ENCODE measurements at places on chromosomes 4 and X. TPM values are rescaled to one million over a fixed set of nuclear protein-coding genes. Genes with fewer than 3 reads are reported as not detected.

Gene GRIA3
- total RNA-seq = not detected

Gene LIMCH1
- total RNA-seq = 25.4 TPM

Gene ARHGAP6
- total RNA-seq = 0.39 TPM

Gene SSX4B
- total RNA-seq = not detected

Gene GNRHR
- not detected for total RNA-seq

Gene GLRA2
- total RNA-seq = not detected

Gene COL4A6
- 2.2 TPM for total RNA-seq

Gene QDPR
- total RNA-seq = 17.7 TPM

Gene CFAP47
- total RNA-seq = not detected

Gene SCD5
- total RNA-seq = 23.6 TPM

DNA sequence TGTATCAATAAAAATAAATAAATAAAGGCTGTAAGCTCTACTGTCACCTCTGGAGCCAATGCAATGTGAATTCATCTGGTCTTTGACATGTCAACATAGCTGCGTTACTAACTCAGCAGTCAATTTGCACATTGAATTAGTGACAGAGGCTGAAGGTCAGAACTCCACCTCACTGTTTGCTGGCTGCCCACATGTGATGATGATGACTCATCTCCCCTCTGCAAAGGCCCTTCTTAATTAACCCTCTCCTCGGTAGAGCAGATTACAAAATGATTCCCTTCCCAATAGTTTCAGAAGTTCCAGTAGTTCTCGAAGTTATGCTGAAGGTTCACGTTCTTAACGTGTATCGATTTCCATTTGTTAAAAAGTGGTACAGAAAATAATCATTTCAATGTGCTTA, 1626.0 kb upstream of the TENM3 start:
- no peak for DNase-seq

DNA sequence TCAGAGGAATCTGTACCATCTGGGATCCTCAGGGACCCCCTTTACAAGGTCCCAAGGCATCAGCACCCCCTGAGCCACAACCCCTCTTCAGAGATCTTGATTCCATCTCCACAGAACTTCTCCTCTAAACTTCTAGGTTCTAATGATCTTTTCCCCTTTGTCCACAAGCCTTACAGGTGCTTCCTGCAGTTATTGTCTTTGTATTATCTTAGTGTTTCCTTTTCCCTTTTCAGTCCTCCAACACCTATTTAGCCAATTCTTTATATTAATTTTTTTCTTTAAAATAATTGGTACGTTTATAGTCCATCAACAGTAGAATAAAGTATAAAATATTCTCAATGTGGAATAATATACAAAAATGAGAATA, 35.2 kb upstream of the FAM241A start:
- DNase-seq = no peak

- DNase-seq = no peak
Observed at GRCh38 chrX:72130762-72131250, 909 bp downstream of the RTL5 start.

- no peak for DNase-seq
Observed at GRCh38 chr4:40800064-40800463, 50.3 kb downstream of the NSUN7 start.

DNA sequence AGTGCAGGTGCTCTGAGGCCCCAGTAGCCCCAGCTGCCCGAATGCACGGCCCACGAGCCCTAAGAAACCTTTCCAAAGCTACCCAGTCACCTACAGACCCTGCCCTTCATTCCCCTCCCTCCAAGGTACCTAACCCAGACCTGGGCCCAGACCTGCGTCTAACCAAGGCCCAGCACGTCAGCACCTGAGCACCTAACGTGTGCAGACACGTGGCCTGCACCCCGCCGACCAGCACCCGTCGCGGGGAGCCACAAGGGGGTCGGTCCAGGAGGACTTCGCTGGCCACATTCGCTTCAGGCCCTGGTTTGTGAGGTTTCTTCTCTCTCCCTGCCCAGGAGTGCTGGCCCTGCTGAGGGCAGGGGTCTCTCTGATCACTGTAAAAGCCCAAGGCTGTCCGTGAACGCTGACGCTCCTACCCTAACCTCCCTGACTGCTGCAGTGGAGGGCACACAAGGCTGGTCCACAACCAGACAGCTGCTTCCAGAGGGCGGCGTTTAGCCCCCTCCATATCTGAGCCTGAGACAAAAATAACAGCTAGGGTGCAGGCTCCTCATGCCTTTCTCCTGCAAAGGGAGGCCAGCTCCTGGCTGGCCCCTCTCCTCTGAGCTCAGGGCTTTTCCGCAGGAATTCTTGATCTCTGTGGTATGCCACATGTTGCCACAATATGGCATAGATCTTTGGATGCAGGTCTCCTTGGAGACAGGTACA, 31.8 kb downstream of the WDR1 start:
- DNase-seq = no peak

DNA sequence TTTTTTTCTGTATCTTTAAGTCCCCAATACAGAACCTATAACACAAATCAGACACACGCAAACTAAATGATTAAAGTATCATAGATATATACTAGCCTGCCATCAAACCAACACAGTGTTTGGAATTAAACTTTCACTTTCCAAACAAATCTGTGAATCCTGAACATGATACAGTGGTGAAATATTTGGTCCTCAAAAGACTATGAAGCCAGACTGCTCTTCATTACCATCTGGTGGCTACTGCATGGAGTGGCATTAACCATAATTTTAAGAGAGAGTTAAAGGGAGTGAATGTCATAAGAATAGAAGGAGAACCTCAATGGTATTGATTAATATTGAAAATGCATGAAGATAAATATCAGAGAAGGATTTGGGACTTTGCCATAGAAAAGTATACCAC, 9.2 kb upstream of the GABRA4 start:
- no peak for DNase-seq

DNA sequence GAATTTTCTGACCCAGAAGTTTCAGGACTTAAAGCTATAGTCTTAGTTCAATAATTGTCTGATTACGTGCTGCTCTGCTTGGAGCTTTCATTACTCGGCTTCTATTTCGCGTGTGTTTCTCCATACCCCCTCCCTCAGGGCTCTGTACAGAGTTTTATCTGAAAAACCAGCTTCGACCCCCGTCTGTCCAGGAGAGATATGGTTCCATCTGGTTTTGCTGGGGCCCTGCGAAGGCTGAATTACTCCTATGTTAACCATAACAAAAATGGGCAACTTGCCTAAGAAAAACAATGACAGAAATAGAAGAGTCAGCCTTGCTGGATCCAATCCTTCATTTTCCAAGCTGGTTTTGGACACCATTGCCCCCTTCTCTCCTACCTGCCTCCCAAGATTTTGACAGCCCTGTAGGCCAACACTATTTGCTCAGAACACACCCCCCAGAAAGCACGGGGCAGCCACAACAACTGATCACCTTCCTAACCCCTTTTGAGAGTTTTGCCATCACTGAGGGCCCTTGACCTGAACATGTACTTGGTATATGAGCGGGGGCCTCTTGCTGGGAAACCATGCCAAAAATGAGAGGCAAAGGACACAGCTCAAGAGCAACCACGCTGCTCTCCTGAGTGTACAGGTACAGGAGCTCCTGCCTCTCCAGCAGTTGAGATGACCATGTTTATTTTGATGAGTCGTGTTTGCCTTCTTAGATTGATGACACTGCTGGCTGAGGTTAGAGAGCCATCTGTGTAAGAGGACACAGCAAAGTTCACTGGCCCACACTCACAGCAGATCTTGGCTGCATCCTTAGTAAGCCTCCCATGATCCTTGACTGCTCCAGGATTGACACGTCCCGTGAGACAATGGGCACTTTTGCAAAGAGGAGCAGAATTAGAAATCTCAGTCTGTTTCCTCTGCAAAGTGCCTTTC, 36.2 kb upstream of the ATP6AP2 start:
- no peak for DNase-seq

DNA sequence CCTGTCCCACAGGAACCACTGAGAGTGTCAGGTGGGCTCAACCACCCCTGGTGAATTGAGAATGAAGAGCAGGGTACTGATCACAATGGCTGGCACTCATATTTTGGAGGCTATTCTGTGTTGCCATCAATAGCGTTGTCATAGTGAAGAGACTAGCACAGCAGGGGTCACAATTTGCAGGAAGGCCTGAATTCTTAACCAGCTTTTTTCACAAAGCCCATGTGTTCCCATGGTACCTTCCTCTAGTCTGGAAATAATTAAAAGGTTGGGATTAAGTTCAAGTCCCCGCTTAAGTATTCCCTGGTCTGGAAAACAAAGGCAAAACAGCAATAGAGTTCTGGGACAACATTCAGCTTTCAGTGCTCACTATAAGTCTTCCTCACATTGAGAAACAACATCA, 1051.7 kb downstream of the C4orf33 start:
- DNase-seq = no peak

- DNase-seq = no peak
Observed at GRCh38 chrX:32749070-32749469, 462.3 kb downstream of the DMD start.

DNA sequence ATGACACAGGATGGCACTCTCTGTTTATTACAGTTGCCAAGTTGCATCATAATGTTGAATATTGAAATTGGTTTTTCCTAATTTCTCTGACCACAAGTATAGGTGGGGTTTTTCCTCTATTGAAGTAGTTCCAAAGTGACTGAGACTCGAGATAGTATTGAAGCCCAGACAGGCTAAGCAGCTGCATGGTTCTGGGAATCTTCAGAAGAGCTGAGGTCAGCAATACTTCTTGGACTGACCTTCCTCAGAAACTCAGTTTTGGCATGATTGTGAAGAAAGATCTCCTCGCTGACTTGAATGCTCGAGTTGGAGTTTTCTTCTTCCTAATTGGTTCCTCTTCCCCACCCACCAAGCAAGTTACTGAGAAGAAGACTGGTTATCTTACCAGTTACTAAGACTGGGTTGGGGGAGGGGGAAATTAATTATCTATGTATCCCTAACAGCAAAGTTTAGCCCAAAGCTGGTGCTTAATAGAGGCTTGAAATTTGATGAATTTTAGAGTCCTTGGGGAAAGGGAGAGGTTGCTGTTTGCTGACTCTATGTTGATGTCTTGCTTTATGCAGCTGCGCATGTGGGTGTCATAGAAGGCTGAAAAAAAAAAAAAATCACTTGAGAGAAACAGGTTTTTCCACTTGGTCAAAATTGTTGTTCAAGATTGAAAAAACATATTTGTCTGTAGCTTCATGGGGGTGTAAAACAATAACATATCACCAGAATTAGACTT, 91.1 kb downstream of the P2RY10 start:
- DNase-seq = no peak

DNA sequence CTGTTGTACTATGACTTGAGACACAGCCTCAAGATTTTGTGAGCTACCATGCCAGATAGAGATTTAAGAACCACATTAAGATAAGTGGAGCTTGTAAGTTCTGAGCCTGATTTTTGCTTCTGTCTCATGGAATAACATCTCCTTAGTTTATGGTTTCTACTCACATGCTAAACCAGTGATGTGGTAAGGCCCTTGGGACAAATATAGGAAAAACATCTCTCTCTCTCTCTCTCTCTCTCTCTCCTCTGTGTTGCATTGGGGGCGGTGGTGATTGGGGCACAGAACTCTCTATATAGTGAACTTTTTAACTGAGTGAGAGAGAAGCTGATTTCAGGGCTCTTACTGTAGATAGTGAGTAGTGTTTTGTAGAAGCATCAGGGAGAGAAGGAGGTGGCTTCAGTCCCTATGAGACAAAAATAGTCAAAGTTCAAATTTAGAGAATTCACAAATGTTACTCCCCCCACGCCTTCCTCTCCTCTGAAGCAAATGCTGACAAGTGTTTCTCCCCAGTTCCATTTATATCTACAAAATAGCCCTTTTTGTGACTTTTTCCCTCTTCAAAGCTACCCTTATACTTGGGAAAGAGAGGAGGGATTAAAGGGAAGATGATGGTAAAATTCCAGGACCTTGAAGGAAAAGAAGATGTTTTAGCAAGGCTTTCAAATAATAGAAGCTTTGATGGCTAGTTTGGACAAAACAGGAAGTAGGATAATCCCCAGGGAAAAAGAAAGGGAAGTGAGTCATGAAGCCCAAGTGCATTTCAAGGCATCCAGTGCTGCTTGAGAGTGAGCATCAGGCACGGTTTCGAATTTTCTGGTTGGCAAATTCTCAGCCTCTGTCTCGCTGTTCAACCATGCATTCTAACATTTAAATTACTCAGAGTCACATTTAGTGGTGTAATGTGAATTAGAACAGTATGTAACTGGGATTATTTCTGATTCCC, 134.3 kb upstream of the AP1S2 start:
- no peak for DNase-seq

DNA sequence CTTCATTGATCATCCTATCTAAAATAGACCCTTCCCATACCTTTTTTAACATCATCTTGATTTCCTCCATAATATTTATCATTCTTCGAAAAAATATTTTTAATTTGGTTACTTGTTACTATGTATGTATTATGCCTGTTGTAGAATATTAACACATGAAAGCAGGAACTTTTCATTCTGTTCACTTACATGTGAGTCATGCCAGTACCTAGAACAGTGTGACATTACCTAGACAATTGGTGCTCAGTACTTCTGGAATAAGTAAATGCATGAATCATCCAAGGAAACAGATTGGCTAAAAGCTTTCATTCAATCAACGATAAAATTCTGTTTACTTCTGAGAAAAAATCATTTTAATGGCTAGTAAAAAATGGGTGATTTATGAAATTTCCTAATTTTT, 76.4 kb downstream of the CXXC4 start:
- DNase-seq = no peak

GRCh38 chrX:37677765-37678164, 7.8 kb upstream of the XK start:
- DNase-seq = no peak

GRCh38 chr4:108527723-108528122, 92.7 kb upstream of the RPL34 start:
- DNase-seq = no peak

DNA sequence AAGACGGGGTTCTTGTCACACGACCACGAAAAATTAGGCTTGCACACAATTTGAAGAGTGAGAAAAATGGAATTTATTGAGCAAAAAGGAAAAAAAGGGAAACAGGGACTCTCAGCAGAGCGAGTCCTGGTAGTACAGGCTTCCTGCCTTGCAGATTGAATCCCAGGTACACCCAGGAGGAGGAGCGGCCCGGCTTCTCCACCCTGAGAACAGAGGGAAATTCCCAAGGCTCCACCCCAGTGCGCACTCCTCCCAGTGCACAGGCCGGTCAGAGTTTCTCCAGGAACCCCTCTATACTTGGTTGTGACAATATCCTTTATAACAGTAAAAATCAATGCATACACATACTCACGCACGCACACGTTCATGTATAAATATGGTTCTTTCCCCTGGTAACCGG, 22.0 kb downstream of the SLC4A4 start:
- no peak for DNase-seq

GRCh38 chr4:56148428-56148827, 199.7 kb downstream of the CEP135 start:
- no peak for DNase-seq

- DNase-seq = no peak
Observed at GRCh38 chrX:72366178-72366577, 60.5 kb upstream of the CITED1 start.

DNA sequence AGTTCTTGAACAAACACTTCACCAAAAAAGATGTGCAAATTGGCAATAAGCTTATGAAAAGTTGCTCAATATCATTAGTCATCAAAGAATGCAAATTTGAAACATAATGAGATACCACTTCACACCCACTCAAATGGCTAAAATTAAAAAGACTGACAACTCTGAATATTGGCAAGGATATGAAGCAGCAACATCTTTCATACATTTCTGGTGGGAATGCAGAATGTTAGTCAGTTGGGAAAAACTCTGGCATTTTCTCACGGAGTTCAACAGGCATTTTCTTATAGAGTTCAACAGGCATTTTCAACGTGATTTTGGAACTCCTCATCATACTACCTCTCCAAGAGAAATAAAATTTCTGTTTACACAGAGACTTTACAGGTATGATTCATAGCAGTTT, 297.4 kb upstream of the MAGEC2 start:
- no peak for DNase-seq

- no peak for DNase-seq
Observed at GRCh38 chrX:53115550-53115874, 21.6 kb downstream of the KANTR start.

Measured in dermis microvascular lymphatic vessel endothelial cell (primary cell).